ENCODE measurements at places on chromosomes 11 and 22.

DNA sequence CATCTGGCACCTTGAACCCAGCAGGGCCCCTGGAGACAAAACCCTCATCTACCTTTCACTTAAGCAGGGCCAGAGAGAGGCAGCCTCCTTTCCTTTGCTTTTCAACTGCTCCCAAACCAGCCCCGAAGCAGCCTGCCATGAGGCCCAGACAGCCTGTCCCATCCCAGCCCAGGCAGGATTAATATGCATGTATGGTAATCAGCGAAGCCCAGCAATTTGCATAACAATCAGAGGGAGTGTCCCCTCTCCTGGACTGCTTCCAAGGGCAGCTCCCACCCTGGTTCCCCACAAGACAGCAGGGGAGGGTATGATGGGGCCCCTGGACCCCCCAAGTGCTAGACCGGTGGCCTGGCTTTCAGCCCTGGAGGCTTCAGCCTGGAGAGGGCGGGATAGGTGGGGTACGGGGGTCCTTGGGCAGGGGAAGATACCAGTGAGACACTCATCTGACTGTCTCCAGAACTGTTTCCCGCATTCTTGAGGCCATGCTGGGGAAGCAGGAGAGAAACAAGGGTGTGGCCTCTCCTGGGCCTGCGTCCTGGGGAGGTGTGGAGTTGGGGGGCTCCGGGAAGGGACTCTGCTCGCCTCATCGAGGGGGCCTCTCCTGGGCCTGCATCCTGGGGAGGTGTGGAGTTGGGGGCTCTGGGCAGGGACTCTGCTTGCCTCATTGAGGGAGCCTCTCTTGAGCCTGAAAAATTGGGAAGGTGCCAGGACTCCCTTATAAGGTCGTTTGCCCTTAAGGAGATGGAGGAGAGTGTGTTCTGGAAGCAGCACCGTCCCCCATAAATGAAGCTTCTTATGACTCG is 93.2 kb upstream of the PRR5 start:
- DNase-seq: no peak

DNA sequence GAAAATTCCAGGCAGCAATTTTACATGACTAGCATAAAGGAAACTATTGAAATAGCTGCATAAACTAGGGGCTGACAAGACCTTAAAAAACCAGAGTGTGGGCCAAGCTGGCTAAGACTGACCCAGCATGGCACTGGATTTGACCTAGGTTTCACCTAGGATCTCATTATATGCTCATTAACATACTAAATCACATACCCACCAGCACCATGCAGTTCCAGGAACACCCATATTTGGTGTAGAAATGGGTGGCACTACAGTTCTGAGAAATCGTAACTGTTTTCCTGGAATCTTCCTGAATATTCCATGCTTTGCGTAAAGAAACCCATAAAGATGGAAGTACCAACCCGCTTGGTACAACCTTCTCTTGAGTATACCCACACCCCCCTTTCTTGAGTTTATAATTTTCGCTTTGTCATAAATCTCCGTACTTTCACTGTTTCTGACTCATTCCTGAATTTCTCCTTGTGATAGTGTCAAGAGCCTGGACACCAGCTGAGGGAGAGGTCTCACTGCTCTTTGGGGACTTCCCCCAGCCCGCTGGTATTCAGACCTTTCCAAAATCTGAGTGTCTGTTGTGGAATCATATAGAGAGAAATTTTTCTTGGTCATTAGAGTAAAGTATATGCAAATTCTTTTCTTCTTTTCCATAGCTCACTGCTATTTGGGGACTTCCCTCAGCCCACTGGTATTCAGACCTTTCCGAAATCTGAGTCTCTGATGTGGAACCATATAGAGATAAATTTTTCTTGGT is 55.1 kb downstream of the MTMR3 start:
- no peak for DNase-seq

- no peak for DNase-seq
Observed at GRCh38 chr11:126132319-126132718, 69.7 kb upstream of the CDON start.

DNA sequence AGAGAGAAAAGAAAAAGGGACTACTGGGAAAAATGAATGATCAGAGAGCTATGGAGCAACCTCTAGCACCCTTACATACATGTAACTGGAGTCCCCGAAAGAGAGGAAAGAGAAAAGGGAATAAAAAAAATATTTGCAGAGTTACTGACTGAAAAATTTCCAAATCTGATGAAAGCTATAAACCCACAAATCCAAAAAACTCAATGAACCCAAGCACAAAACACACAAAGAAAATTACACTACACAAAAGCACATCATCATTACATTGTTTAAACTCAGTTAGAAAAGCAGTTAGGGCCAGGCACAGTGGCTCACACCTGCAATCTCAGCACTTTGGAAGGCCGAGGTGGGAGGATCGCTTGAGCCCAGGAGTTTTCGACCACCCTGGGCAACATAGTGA is 6.7 kb downstream of the VPS37C start:
- DNase-seq: no peak

DNA sequence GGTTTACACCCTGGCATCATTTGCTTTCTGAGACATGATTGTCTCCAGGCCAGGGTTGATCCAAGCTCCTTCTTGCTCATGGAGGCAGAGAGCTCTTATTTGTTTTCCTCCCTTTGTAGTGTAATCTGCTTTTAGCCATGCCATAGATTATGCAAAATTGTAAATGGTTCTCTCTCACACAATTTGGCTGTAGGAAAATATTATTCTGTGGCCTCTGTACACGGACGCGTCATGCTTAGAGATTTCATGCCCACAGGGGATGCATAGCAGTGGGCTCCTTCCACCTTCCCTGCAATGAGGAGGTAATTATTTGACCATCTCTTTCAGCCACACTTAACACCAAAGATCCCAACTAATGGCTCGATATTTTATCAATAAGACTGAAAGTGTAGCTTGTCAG is 37.7 kb upstream of the GNAZ start:
- no peak for DNase-seq

- DNase-seq: no peak
Observed at GRCh38 chr22:22816766-22817410, 70.7 kb upstream of the IGLL5 start.

GRCh38 chr22:47623066-47623762 is 860.8 kb downstream of the TBC1D22A start:
- DNase-seq: no peak

- no peak for DNase-seq
Observed at GRCh38 chr11:1917523-1918435, 1.7 kb upstream of the TNNT3 start.

- no peak for DNase-seq
Observed at GRCh38 chr11:128103278-128103873, 484.0 kb downstream of the ETS1 start.

- peak; percentile 64 for DNase-seq
Observed at GRCh38 chr11:76799066-76799804, 16.1 kb downstream of the TSKU start.

- no peak for DNase-seq
Observed at GRCh38 chr11:15180212-15180792, 65.6 kb downstream of the INSC start.

DNA sequence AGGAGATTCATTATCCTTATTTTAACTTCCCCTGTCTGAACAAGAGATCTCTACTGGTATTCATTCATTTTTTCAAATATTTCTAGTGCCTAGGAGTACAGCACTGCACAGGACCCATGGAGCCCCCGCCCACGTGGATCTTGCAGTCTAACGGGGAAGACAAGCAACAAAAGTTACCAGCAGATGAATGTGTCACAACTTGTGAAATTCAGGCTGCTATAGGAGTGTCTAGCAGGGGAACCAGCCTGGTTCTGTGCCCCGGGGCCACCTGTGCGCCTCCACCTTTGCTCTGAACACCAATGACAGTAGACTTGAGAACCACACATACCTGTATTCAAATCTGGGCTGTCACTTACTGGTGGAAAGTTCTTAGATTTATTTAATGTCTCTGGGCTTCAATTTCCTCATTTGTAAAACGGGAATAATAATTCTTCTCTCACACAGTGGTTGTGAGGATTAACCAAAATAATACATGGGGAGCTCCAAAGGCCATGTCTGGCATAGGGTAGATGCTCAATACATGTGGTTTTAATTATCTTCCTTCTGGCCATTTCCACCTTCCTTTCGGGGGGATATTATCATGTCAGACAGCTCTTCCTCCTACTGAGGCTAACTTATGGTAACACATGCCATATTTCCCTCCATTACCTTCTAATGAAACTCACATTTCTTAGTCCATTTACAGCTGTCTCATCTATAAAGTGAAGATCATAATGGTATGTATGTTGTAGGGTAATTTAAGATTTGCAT is 17.8 kb downstream of the POU2AF1 start:
- no peak for DNase-seq

- no peak for DNase-seq
Observed at GRCh38 chr22:23745791-23746190, 5.1 kb downstream of the ZNF70 start.

DNA sequence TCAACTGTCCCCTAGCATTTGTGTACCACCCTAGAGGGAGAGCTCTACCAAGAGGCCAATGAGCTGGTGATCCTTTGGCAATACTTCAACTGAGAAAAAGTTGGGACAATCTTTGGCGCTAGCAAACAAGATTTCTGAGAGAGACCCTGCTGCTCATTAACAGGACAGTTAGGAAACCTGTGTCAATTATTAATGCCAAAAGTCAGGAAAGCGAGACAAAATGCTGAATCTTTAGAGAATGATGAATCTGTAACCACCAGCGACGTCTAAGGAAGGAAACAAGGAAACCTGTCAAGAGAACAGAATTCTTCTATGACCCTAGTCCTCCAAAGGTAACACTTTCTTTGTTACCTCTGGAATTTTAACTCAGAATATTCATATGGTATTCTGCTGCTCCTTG is 19.9 kb downstream of the LARGE2 start:
- DNase-seq: no peak

GRCh38 chr22:42170946-42171345 is 40.3 kb upstream of the CYP2D6 start:
- DNase-seq: no peak

DNA sequence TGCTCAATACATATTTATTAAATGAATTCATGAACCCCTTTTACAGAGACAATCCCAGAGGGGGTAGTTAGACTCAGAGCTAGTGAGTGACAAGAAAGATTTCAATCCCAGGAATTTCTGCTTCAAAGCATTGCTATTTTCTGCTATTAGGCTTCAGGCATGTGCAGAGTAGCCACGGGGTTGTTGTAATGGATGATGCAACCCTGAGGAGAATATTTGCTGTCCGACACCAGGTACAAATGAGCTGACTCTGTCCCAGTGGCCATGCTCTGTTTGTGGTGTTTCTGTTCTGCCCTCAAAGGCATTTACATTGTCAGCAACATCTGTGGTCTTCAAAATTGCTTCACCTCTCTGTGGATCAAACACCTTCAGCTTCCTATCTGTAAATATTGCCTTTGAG is 102.6 kb downstream of the CSNK2A3 start:
- no peak for DNase-seq

DNA sequence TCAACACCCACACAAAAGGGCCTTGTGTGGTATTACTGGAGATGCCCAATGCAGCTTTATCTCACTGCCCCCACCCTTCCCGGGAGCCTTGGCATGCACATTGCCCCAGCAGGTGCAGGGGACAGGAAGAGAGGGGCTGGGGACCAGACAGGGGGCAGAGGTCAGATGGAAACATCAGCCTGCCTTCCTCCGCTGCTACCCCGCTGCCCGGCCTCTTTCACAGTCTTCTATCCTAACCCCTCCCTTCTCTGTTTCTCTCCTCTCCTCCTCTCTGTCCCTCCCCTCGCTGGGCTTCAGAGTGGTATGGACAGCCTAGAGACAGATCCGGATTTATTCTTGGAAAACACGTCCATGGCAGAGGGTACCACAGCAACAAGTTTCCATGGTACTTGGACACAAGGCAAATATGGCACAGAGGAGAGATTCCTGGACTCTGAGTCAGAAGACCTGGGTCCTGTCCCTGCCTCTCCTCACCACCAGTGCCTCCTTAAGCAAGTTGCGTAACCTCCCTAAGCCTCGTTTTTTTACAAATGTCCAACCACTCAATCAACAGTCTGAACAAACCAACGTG is 8.3 kb upstream of the IGSF9B start:
- no peak for DNase-seq

DNA sequence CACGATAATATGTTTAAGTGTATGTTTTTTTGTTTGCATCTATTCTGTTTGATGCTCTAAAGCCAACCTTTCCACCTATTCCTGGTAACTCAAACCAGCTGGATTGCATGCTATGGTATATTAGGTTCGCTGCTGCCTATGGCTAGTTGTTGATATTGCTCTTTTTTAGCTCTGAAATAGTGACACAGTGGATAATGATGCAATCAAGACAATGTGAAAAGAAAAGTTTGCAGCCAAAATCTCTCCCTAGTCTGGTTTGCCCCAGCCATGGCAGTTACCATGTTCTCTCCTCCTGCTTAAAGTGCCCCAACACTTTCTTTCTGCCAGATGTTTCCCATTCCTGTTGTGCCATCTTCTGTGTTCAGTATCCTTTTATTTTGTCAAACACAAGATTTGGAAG is 269.7 kb downstream of the DYNC2H1 start:
- DNase-seq: no peak

DNA sequence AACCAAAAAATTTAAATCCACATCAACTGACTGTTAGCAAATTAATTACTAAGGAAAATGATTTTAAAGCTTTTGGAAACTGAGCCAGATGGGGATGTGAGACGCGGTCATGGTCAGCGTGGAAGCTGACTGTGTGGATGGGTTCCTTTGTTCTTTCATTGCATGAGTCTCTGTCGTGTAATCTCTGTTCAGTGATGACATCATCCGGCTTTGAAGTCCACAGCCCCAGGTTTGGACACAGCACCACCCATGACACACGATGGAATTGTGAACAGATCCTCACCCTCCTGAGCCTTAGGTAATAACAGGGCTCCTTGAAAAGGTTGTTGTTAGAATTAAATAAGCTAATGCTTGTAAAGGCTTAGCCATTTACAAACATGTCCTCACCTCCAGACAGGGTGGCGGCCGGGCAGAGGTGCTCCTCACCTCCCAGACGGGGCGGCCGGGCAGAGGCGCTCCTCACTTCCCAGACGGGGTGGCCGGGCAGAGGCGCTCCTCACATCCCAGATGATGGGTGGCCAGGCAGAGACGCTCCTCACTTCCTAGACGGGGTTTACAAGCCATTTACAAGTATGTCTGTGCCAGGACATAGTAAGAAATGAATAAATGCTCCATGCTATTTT is 677.3 kb downstream of the TBC1D22A start:
- DNase-seq: no peak

GRCh38 chr11:120815319-120816100 is 208.4 kb upstream of the TBCEL start:
- DNase-seq: no peak

GRCh38 chr11:75558939-75559843 is 2.9 kb upstream of the SERPINH1 start:
- DNase-seq: no peak

DNA sequence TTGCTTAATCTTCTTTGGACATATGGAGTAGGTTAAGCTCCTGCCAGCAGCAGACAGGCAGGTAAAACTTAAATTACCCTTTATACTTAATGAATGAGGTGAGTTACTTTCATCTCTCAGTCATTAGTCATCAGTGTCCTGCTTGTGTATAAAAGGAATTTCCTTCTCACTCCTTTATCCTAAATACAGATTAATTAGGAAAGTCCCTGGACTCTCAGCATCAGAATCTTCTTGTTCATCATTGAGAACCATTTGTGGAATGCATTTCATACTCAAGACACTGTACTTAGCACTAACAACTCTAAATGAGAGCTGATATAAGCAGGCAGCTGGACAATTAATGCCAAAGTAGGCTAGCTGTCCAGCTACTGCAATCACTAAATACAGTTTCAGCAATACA is 630.4 kb downstream of the METTL15 start:
- DNase-seq: no peak

GRCh38 chr11:12286606-12287005 is 90.8 kb upstream of the PARVA start:
- no peak for DNase-seq

GRCh38 chr11:1573903-1574237 is 1.8 kb upstream of the DUSP8 start:
- no peak for DNase-seq

GRCh38 chr11:64802370-64803157 is 450 bp downstream of the MAP4K2 start:
- DNase-seq: no peak

All from activated T-helper 1 cell treated with Interleukin-2 at 50 U/mL for 16 hours (primary cell).